ENCODE measurements at places on chromosomes 7 and 10.

DNA sequence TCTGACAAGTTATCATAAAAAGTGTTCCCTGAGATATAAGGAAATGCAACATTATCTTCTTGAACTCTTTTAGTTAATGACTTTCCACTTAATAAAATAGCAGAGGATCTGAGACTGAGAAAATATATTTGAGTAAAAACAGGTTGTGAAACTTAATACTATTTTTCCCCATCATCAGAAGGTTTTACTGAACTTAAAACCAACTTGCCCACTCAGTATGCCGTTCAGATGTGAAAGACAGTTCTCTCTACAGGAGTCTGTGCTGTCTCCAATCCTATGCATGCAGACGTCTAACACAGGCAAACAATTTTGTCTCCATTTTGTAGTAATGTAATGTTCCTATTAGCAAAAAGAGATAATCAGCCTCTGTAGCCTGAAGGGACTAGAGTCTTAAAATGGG lies 38.2 kb upstream of the CYP2C18 start:
- no peak for DNase-seq

DNA sequence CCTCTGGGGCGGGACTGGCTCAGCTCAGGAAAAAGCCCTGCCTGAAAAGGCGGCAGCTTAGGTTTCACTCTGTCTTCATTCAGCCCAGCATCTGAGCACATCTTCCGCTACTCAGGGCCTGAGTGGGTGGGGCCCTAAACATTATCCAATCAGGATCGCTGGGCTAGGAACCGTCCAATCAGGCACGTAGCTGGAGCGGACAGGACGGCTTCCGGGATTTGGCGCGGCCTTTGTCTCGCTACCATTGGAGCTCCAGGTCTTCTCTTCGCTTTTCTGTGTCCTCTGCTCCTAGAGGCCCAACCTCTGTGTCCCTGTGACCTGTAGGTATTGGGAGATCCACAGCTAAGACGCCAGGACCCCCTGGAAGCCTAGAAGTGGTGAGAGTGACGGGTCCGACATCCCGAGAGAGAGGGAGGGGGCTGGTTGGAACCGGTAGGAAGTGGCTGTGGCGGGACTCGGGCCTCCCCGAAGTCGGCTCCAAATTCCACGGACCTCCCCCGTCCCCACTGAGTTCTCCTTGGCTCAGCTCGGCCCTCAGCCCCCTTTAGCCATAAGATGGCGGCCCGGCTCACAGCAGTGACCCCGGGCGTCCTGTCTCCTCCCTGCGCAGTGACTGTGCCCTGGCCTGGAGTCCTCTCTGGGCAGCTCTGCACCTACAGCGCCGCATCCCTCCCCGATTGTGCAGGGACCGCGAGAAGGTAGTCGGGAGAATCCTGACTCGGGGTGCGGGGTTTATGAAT lies 99.1 kb downstream of the ZNF680 start:
- DNase-seq = peak; percentile 22

DNA sequence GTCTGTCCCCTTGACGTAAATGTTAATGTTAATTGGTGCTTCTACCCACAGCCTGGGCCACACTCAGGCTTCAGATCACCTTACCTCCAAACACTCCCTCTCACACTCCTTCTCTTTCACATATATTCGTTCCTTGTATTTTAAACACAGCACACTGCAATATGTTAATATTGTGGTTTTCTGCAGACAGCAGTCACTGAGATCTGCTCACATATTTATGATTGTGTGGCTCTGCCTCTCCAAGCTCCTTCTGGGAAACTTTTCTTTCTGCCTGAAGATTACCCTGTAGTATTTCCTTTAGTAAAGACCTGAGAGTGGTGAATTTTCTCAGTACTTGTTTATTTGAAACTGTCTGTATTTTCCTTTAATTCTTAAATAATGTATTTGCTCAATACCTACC lies 104.7 kb downstream of the VWC2 start:
- no peak for DNase-seq

DNA sequence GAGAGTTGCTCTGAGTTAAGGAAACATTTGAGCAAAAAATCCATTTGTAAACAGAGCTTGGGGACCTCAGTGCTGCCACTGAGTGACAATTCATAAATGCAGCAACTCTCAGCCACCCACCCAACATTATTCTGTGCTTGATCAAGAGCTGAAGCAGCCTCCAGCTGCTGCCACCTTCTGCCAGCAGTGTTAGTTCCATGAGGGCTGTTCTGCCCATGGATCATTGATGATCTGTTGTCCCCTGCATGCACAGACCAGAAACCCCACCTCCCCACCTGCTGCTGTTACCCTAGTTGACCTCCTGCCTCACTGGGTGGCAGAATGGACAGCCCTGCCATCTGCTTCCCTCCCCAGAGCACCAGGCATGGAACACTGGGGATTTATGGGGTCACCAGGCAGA lies 305.4 kb downstream of the KCNMA1 start:
- DNase-seq = no peak

DNA sequence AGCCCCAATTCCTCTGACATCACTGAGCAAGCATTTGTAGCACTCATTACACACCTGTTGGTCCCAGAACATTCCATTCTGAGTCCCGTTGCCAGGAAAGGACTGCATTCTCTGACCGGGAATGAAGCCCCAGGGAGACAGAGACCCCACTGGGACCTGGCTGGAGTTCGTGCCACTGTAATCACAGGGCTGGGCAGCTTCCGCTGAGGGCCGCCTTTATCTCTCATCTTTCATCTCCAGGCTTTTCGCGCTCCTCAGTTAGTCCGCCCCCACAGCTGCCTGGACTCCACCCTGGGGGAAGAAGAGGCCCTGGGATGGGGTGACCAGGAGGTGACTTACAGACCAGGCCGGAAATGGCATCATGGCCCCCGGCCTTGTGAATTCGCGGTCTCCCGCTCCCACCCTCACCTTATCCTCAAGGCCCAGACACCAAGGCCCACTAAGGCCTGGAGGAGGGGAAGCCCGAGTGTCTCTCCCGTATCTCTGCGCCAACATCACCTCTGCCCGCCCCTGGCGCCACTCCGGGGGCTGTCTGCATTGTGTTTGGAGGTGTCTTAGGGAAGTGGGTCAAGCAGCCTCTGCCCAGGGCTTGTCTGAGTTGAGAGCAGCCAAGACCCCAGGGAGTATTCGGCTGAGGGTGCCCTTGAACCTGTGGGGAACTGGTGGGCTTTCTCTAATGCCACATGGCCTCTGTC lies 75.4 kb downstream of the PROSER2 start:
- no peak for DNase-seq

DNA sequence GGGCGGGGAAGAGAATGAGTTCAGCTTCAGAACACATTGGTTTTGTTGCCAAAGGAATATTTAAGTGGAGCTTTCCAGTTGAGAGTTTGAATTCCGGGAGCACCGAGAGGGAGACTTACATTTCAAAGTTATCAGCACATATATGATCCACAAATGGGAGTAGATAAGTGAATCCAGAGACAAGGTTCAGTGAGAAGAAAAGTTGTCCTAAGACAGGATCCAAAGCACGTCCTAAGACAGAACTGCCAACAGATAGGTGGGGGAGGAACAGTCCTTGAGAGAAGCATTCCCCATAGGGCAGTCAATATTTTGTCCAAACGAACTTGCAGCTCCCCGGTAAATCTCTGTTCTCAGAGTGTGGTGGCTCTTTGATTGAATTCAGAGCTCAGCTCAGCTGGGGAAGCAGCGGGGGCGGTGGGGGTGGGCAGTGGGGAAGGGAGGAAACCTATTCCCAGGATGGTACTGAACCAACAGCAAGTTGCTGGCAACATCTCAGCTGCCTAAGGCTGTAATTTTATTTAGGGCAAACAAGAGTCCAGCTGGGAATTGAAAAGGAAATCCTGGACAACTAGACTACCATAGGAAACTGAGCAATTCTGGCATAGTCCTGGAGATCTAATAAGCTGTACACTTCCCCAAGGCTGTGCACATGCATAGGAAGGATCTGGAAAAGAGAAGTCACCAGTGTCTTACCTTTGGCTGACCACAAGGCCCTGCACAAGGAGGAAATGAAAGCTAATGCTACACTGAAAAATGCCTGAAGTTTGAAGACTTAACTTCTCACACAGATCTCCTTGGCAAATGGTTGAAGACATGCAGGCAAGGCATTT lies 94.2 kb upstream of the CXCL12 start:
- DNase-seq = no peak

DNA sequence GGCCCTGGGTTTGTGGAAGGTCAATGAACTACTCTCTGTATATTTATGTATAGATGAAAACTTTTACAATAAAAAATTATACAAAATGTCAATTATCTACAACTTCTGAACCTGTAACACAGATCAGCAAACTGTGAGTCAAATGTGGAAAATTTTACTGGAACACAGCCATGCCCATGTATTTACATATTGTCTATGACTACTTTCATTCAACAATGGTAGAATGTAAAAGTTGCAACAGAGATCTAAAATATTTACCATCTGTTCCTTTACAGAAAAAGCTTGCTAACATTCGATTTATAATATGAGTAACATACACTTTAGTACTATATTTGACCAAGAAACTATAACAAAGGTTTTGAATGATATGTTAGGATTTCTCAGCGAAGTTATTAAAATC lies 481.6 kb downstream of the PARD3 start:
- DNase-seq = no peak

Data from CD4-positive, alpha-beta T cell treated with Interleukin-1 beta for 1 hour (primary cell).